Coronary artery (tissue), 2 donors: ENCODE measurements at places on chromosomes 13 and 19.

GRCh38 chr13:23477101-23477500 is 43.6 kb upstream of the SACS start:
- DNase-seq, result no peak

GRCh38 chr13:93244918-93245280 is 18.3 kb downstream of the GPC6 start:
- DNase-seq, result no peak

GRCh38 chr19:571566-571974 is 826 bp upstream of the BSG start:
- DNase-seq, result no peak

- DNase-seq, result no peak
Observed at GRCh38 chr13:87792878-87793277, 121.7 kb downstream of the SLITRK5 start.

- no peak for DNase-seq
Observed at GRCh38 chr19:50906217-50906616, 5.0 kb downstream of the KLK4 start.

- no peak for DNase-seq
Observed at GRCh38 chr13:84050536-84050935, 168.3 kb upstream of the SLITRK1 start.

GRCh38 chr19:1428738-1429391 is 9.3 kb upstream of the RPS15 start:
- DNase-seq, result no peak

GRCh38 chr13:44303681-44304432 is 69.8 kb upstream of the SERP2 start:
- DNase-seq, result peak; percentile 87

- DNase-seq, result no peak
Observed at GRCh38 chr13:101346942-101347728, 69.2 kb downstream of the NALCN start.

DNA sequence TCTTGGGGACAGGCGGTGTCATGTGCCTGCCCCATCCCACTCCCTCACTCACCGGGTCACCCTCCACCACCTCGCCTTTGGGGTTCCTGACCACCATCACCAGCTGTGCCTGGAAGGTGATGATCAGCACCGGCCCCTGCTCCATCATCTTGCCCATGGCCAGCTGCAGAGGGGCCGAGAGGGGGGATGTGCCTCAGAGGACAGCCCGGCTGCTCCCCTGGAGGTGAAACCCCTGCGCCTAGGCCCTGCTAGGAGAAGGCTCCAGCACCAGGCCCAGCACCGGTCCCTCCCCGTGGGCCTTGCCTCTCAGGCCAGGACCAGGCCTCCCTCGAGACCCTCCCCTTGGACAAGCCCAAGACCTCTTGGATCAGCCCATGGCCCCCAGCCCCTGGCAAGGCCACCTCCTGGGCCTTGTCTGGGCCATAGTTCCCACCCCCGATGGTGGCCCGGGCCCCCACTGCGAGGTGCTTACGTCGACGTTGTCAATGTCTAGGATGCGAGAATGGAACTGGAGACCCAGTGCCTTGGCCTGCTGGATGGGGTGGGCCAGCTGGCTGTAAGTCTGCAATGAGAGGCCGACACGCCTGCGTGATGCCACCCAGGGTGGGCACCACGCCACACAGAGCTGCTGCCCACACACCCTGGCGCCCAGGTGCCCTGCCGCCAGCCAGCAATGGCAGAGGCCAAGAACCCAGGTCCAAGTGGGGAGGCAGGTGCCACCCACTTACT is 1.8 kb upstream of the CTXN1 start:
- no peak for DNase-seq

GRCh38 chr19:1220976-1221903 is 15.7 kb downstream of the STK11 start:
- DNase-seq, result peak; percentile 87

DNA sequence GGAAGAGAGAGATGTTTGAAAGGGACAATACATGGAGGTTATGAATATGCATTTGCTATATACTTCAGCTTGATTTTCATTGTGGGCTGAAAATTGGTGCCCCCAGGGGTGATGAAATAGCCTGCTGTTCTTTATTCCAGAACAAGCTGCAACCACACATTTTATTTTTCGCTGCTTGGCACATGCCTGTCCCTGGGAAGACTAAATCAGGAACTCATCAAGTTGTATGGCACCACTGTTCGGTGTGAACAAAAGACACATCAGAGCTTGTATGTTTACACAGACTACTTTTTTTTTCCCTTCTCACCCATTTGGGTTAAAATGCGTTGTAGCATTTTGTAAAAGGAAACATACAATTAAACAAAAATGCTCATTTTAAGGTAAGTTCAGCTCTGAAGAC is 230.7 kb downstream of the NALCN start:
- DNase-seq, result no peak

GRCh38 chr19:19145281-19145680 is 7.0 kb upstream of the TMEM161A start:
- DNase-seq, result no peak

GRCh38 chr13:55999709-56000108 is 1141.0 kb upstream of the PRR20A start:
- no peak for DNase-seq

GRCh38 chr19:44890366-44891015 is 563 bp upstream of the TOMM40 start:
- DNase-seq, result no peak
